ENCODE measurements at places on chromosomes 6 and 20.
A peak's percentile ranks its signal among the peaks of the same experiment; 100 is the strongest.

DNA sequence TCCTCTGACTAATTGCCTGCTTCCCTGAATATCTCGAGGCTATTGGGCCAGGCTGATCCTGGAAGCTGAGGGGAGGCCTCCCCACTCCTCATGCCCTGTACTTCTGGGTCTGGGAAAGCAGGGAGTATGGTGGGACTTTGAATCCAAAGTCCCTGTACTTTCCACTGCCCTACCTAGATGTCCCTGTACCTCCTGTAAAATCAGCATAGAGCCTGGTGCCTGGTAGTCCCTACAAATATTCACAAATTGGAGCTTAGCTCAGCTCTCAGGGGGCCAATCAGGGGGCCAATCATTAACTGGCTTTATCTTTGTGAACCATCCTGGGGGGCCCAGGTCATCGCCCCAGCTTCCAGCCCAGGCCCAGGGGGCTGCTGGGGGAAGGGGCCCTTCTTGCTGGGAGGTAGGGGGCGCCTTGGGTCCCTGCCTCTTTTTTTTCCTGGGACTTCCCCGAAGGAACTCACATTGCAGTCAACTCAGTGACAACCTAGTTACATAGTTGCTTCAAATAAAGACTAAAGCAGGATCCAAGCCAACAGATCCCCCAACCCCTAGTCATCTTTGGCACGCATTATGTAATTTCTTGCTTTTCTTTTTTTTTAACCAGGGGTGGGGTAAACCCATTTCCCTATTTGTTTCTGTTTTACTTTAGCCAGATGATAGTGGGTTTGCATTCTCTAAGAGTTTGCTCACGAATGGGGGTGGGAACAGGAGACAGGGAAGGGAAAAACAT, 6.9 kb upstream of the VEGFA start:
- DNase-seq, result no peak

GRCh38 chr6:150413198-150413597, 44.4 kb downstream of the IYD start:
- DNase-seq, result no peak

GRCh38 chr20:1652960-1653359, 4.6 kb downstream of the SIRPG start:
- no peak for DNase-seq

DNA sequence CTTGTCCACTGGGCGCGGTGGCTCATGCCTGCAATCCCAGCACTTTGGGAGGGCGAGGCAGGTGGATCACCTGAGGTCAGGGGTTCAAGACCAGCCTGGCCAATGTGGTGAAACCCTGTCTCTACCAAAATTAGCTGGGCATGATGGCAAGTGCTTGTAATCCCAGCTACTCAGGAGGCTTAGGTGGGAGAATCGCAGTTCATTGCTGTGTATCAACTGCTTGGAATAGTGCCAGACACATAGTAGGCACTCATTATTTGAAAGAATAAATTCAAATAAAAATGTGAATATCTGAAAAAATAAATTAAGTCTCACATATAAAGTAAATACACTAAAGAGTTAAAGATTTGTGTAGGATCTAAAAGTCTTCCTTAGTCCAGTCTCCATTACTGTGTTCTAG, 1.9 kb downstream of the PAK1IP1 start:
- no peak for DNase-seq

GRCh38 chr6:136033416-136033815, 181.9 kb downstream of the PDE7B start:
- DNase-seq, result no peak

- peak; percentile 63 for DNase-seq
These were observed 7.2 kb downstream of the GCNT2 start for GRCh38 chr6:10528158-10528981.

- DNase-seq, result no peak
These were observed 38.0 kb downstream of the GCLC start for GRCh38 chr6:53506872-53507271.

DNA sequence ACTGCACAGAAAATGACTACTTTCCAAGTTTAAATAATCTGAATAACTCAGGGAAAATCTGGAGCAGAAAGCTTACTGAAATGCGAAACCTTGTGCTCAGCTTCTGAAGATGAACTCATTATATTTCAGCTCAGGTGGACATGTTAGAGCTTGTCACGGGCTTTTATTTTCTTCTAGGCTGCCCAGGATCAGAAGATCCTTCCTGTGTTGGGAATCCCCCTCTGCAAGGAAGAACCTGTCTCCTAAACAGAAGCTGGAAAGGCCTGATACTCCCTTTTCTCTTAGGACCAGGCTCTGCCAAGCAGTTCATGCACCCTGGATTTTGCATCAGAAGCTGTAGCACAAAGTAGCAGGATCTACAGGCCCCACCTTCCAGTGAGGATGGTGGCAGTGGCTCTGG, 5.1 kb upstream of the SLC2A12 start:
- no peak for DNase-seq

DNA sequence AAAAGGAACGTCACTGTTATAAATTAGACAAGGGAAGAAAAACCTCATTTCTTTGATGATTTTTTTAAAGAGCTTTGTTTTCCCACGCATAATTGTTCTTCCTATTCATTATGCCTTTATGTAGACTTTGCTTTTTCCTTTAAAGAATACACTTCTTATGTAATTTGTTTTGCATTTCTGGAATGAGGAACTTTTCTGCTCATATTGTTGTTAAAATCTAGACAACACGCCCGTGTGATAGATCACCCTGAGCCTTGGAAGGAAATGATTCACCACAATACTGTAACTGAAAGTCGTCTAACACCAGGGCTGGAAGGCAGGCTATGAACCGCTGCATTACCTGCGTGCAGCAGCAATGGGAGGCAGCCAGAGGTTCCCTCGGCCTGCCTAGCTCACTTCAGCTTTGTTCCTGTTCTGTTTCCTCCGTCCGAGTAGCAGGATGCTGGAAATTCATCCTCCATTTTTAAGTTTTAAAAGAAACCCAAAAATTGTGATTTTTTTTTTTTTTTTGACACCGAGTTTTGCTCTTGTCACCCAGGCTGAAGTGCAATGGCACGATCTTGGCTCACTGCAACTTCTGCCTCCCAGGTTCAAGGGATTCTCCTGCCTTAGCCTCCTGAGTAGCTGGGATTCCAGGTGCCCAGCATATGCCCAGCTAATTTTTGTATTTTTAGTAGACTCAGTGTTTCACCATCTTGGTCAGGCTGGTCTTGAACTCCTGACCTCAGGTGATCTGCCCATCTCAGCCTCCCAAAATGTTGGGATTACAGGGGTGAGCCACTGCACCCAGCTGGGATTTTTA, 49.6 kb upstream of the ZNF217 start:
- DNase-seq, result peak; percentile 71

DNA sequence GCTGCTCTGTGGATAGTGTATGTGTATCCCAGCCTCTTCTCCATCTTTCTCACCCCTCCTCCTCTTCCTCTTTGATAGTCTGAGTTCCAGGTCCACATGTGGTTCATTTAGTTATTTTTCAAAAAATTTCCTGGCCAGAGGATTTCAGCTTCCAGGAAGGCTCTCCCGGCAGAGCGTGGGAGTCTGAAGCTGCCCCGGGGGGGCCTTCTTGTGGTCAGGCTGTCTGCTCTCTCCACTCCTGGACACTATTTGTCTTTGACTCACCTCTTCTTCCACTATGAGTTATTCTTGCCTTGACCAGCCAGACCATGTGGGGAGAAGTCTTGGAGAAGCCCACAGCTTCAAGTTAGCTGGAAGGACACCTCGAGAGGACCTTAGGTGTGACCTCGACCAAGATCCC, 258.8 kb downstream of the CDC5L start:
- no peak for DNase-seq

Data from stimulated activated effector memory CD8-positive, alpha-beta T cell treated with anti-CD3 and anti-CD28 coated beads, Interleukin-12 subunit alpha, Interleukin-12 subunit beta, amount 100 ng/mL, for 72 hours (primary cell).